Renal pelvis (tissue), 12 donors: ENCODE measurements at places on chromosomes 11 and 22.
A peak's percentile ranks its signal among the peaks of the same experiment; 100 is the strongest.

GRCh38 chr11:108965306-108966001 is 300.6 kb downstream of the DDX10 start:
- DNase-seq = no peak

DNA sequence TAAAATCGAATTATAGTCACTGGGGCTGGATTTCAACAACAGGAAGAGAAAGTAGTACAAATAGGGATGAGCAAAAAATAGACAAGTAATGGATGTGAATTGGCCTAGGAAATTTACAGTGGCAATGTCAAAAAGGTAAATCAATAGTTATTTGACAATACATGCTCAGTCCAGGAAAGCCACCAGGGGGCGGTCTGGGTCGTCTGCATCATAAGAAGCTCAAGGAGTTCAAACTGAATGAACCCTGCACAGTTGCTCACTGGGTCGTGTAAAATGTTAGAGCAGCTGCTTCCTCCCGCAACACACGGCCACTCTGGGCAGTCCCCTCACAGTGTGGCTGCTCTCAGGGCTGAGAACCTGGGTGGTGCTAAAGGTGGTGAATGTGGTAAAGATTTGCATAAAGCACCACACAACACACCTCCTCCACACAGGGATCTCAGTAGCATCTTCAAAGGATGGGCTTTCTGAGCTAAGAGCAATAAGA is 85.9 kb downstream of the ZNF280B start:
- peak; percentile 66 for DNase-seq

DNA sequence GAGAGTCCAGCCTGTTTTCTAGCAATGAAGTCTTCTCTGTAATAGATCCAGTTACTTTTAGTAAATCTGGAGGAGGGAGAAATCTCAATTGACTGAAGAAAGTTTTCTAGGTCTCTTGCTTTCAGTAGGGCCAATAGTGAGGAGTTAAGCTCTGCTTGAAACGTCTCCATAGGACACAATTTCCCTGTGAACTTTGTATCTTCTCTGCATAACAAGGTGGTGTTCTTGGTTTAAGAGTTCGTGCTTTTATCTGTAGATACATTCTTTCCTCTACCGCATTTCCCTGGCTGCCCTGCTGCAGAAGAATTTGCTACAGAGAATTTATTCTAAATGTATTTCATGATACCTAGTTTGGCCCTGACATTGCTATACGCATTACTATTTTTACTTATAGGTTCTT is 183.1 kb downstream of the ARHGAP42 start:
- no peak for DNase-seq

GRCh38 chr11:698493-699115 is 3.0 kb downstream of the TMEM80 start:
- no peak for DNase-seq

GRCh38 chr11:128965485-128965884 is 22.8 kb upstream of the TP53AIP1 start:
- no peak for DNase-seq

GRCh38 chr11:132300283-132300682 is 929.9 kb downstream of the NTM start:
- DNase-seq = no peak

GRCh38 chr11:1300569-1301187 is 8.8 kb downstream of the TOLLIP start:
- DNase-seq = no peak

DNA sequence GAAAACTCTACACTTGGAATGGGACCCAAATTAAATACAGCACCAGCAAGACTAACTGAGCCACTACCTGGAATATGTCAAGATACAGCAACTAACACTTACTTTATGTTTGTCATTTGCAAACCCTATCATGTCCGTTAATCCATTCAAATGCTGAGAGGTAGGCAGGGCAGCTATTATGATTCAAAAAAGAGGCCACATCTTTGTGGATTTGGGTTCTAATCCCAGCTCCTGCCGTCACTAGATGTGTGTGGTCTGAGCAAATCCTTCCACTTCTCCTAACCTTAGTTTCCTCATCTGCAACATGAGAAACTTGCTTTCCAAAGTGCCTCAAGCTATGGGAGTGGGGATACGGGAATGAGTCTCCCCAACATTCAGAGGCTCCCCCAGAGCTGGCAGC is 24.2 kb downstream of the FLI1 start:
- no peak for DNase-seq
